ENCODE measurements at places on chromosomes 5 and 9.

DNA sequence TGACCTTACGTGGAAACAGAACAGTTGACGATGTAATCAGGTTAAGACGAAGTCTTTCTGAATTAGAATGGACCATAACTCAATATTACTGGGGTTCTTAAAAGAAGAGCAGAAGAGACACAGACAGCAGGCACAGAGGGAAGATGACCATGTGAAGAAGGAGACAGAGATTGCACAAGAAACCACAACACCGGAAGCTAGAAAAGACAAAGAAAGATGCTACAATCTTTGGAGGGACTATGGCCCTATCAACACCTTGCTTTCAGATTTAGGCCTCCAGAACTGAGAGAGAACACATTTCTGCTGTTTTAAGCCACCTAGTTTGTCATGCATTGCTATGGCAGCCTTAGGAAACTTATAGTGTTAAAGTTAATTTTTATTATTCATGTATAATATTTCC, 27.1 kb downstream of the CDH9 start:
- H3K27ac ChIP-seq, result no peak overlapping the region
- no peak for DNase-seq
- no peak overlapping the region for H3K4me3 ChIP-seq
- H3K36me3 ChIP-seq, result no peaks in the 10 kb centered on the region
- H3K27me3 ChIP-seq, result no peaks in the 10 kb centered on the region

GRCh38 chr5:24188216-24188925, 456.4 kb downstream of the CDH10 start:
- no peaks in the 10 kb centered on the region for H3K36me3 ChIP-seq
- no peak overlapping the region for H3K27ac ChIP-seq
- no peaks in the 10 kb centered on the region for H3K4me1 ChIP-seq
- no peaks in the 10 kb centered on the region for H3K27me3 ChIP-seq

DNA sequence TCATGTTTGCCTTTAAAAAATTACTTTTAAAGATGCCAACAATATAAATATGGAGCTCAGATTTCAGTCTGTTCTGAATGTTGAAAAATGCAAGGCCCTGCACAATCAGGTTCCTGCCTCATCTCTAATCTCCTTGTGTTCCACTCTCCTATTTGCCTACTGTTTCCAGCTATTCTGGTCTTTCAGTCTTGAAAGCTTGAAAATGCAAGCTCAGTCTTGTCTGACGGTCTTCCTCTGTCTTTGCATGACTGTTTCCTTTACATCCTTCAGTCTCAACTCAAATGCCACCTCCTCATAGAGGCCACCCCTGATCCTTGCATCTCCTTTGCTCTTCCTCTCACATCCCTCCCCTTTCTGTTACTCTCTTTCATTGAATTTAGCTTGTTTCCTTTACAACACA, 354.9 kb downstream of the KIF4B start:
- H3K4me1 ChIP-seq, result no peaks in the 10 kb centered on the region
- no peaks in the 10 kb centered on the region for H3K36me3 ChIP-seq

DNA sequence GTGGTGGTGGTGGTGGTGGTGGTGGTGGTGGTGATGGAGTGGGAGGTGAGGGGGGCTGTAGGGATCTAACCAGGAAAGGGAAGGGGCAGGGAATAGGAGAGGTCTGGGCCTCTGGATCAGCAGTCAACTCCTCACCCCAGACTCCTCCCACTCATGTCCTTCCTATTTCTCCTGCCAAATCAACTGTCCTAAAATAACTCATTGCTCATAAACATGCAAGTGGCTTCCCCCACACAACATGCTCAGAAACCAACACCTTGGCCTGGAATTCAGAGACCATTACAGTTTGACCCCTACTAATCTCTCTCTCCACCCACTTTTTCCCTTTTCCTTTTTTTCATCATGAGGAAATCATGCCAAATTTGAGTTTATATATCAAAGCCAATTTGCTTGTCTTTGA, 8.4 kb upstream of the FSD1L start:
- no peak for DNase-seq
- no peaks in the 10 kb centered on the region for H3K36me3 ChIP-seq
- H3K27ac ChIP-seq, result no peak overlapping the region
- H3K4me3 ChIP-seq, result no peak overlapping the region
- H3K4me1 ChIP-seq, result no peaks in the 10 kb centered on the region

DNA sequence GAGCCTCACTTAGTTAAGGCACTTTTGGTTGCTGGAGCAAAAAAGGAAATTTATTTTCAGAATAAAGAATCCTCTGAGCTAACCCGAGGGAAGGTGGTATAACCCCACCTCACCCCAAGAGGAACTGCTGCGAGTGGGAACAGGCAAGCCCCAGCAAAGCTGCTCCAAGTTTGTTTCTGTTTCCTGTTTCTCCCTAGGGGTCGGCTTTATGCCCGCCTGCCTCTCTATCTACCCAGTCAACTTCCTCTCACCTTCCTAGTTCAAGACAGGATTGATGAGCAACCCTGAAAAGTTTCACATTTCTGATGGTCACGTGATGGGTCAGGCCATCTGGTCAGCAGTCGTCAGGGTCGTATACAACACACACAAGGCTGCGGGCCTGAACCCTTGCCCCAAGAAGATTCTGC, 31.1 kb downstream of the TRIO start:
- H3K27ac ChIP-seq, result no peak overlapping the region
- peaks cover 31% of the 10 kb centered on the region for H3K4me1 ChIP-seq
- H3K27me3 ChIP-seq, result no peaks in the 10 kb centered on the region
- no peak overlapping the region for H3K4me3 ChIP-seq
- no peaks in the 10 kb centered on the region for H3K36me3 ChIP-seq

- DNase-seq, result no peak
- H3K27me3 ChIP-seq, result no peaks in the 10 kb centered on the region
- H3K36me3 ChIP-seq, result no peaks in the 10 kb centered on the region
Measured at GRCh38 chr9:19342947-19343346, 37.1 kb downstream of the RPS6 start.
